ENCODE measurements at places on chromosomes 7 and 10.
A peak's percentile ranks its signal among the peaks of the same experiment; 100 is the strongest.

DNA sequence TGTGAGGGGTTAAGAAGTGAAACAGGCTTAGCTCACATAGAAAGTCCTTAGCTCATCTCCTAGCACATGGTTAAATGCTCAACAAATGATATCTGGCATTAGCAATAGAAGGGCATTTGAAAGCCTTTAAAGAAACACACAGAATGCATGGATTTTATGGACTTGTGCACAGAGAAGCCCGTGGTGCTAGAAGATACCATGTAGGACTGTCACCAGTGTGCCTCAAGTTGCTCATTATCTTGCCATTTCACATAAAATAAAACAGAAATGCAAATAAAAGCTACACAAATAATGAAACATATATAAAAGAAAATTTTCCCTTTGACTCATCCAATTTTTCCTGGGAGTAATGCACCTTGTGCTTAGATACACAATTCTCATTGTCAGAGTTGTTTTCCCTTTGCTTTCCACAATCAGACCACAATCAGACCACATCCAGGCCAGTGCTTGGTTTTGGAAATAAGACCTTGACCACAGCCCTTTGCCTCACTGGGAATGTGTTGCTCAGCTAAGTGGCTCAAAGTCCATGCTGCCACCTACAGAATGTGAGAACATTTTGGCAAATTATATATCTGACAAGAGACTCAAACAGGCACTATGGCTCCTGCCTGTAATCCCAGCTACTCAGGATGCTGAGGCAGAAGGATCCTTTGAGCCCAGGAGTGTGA lies 9.5 kb upstream of the WDR11 start:
- no peak for DNase-seq

DNA sequence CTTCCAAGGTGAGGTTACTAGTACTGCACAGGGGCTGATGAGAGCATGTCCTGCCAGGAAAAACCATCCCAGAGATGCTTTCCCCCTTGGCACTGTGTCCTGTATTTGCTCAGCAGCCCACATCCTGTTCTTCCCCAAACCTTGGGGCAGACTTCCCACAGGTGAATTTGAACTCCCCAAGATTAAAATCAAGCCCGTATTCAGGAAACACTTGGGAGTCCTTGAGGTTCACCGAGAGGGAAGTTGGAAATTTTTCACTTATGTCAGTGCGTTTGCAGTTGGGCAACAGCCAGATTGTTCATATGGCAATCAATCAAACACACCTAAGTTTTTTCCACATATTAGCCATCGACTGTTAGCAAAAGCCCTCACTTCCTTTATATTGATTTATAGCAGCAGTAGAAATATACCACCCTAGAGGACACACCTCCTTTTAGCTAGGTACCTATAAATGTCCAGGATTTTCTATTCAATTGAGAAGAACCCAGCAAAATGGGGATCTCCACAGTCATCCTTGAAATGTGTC lies at the start of gene DMBT1:
TSS of gene DMBT1 (plus strand) at position 476 of the 526 bp plus-strand sequence. CDS start at position 493, 17 bp downstream.
- no peak for DNase-seq

GRCh38 chr10:3465406-3465891 lies 292.9 kb upstream of the PITRM1 start:
- peak; percentile 59 for DNase-seq

DNA sequence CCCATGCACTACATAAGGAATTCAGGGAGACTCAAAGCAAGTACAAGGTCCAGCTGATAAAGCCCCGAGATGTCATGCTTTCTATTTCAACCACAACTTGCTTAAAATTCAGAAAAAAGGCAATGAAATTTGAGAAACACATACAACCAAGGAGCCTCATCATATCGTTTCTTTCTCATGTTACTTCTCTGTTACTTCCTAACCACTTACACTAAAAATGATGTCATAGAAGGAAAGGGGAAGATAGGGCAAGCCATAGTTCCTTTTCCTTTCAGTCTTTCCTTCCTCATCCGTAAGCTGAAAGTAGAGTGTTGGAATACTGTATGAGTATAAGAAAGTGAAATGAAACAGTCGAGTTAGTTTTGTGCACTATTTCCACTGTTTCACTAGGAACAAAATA lies 27.9 kb upstream of the CDK14 start:
- no peak for DNase-seq

DNA sequence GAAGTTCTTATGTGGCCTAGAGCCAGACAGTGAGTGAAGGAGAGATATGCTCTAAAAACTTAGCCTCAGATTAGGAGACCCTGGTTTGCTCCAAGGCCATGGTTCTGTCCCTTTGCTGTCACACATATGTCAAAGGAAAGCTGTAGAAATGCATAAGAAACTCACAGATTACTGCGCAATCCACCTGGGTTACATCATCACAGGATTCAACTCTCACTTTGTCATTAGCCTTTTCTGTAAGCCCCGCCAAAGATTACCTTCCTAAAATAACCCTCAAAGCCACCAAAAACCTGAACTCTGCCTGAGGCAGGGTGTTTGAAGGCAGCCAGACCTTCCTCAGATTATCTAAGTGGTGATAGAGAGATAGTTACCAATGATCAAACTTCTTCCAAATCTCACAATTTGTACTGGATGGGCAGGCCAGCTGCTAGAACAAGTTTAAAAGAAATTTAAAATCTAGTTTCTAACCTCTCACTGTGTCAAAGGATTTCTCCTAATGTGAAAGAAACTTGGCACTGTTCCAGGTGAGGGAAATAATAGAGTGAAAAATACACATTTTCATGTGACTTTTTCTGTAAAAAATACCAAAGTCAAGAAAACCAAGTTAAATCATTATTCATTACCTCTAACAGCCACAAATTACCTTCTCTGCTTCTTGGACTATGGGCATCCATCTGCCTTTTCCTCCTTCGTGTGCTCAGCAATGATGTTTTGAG lies 567.2 kb downstream of the SUGCT start:
- DNase-seq: no peak

GRCh38 chr7:75559976-75560365 lies 67.9 kb downstream of the SPDYE5 start:
- no peak for DNase-seq

GRCh38 chr7:13933536-13933935 lies 55.9 kb downstream of the ETV1 start:
- no peak for DNase-seq

DNA sequence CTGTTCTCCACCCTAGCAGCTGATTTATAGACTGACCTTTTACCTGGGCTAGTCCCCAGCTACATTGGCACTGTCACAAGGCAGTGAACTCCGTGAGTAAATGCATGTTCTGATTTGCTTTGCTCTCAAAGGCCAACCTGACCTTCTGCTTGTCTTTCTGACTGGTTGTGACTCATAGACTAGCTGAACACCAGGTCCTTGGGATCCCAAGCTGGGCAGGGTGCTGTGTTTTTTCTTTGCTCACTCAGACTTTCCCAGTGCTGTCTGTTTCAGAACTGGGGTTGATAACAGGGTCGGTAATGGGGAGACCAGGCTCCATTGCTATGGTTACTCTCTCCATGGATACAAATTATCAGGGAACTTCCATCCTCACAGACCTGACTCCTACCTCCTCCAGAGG lies 35.0 kb downstream of the EVX1 start:
- DNase-seq: peak; percentile 66

DNA sequence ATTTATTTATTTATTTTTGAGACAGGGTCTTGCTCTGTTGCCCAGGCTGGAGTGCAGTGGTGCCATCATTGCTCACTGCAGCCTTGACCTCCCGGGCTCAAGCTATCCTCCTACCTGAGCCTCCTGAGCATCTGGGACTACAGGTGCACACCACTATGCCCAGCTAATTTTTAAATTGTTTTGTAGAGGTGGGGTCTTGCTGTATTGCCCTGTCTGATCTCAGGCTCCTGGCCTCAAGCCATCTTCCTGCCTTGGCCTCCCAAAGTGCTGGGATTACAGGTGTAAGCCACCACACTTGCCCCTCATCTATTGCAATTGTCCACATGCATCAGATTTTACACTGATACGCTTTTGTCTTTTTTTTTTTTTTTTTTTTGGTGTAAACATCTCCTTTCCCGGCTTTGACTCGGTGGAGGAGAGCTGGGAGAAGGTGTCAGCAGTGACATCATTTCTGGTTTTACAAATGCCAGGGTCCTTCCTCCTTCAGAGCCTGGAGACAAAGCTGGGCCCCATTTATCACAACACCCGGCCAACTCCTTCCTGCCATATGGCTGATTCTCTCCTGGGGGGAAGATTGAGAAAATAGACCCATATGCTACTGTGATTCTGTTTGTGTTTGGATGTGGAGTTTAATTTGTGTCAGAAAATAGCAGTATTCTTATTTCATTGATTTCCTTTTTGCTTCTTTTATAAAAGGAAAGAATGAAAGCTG lies 61.3 kb downstream of the GALNT17 start:
- no peak for DNase-seq

GRCh38 chr7:101595766-101596537 lies 33.1 kb downstream of the MYL10 start:
- no peak for DNase-seq

DNA sequence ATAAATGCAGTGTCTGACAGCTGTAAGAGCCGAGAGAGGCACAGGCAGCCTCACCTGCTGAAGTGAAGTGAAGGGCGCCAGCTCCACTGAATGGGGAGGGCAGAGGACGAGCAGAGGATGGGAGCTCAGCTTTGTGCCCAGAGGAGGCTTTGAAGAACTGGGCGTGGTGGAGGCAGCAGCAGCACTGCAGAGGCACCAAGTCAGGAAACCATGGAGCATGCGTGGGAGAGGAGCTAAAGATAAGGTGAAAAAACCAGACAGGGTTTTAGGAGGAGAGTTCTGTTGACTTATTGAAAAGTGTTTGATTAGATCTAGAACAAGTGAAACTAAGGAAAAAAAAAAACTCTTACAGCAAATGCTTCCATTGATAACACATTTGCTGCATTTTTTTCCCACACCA lies 216.4 kb downstream of the CXCL12 start:
- DNase-seq: no peak

Data from transverse colon (tissue), 4 donors.